ENCODE measurements at places on chromosomes 7 and 10.

DNA sequence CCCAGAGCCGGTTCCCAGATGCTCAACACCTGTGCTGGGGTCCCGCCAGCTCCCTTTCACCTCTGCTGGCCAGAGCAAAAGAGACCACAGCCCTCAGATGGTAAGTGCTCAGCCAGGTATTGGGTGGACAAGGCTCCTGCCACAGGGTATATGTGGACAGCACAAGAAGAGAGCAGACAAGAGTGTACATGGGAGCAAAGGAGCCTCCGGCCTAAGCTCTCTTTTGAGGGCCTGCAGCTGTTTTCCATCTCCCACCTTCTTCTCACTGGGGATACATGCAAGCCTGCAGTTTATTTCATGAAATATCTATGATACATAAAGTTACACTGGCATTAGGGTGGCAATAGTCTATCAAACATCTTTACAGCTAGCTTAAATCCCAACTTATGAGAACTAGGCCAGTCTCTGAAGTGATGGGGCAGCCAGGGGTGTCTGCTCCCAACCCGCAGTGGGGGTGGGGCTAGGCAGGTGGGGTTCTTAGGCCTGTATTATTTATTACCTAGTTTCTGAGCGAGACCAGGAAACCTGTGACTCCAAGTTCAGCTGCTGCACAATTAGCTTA is 50.4 kb upstream of the DDC start:
- DNase-seq: no peak

- no peak for DNase-seq
Observed at GRCh38 chr7:141685285-141686023, 16.5 kb downstream of the DENND11 start.

GRCh38 chr7:26490640-26491624 is 199.3 kb downstream of the SNX10 start:
- DNase-seq: no peak

DNA sequence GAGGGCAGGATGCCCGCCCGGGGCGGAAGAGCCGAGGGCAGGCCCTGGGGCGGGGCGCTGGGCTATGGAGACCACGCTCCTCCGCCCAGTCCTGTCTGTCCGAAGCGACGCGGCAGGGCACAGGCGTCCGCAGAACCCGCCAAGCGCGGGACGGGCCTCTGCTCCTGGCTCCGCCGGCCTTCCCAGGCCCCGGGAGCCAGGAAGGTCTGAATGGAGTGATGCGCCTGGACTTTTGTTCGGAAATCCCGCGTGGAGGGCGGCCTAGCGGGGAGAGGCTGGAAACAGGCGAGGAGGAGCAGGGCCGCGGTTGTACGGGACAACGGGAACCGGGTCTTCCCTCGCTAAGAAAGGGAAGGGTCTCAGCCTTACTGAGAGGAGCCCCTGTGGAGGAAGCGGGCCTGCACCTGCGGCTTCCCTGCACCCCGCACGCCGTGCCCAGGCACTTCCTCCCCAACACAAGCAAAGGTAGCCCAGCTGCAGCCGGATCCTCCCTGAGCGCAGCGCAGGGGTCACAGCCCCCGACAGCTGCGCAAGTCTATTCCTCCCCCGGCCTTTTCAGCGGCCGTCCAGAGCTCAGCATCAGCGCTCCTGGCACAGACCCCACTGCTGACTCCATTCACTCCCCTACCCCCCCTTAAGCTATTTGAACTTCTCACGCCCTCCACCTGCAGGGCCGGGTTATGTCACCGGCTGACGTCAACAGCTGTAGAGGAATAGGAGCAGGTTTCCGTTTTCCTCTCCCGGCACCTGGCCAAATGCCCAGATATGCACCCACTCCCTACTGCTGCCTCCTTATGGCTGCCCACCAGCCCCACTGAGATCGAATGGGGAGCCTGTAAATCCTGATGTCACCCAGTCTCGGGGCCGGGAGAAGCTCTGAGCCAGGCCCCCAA is 143.2 kb upstream of the RET start:
- DNase-seq: no peak

DNA sequence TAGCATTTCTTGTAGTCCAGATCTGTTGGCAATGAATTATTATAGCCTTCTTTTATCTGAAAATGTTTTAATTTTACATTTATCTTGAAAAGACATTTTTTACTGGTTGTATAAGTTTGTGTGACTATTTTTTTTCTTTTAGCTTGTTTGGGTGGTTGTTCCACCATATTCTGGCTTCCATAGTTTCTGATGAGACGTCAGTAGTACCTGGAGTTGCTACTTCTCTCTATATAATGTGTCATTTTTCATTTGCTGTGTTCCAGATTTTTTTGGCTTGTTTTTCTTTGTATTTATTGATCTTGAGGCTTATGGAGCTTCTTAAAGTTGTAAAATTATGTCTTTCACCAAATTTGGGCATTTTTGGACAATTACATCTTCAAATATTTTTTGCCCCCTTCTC is 168.8 kb downstream of the DNAJB6 start:
- DNase-seq: no peak

DNA sequence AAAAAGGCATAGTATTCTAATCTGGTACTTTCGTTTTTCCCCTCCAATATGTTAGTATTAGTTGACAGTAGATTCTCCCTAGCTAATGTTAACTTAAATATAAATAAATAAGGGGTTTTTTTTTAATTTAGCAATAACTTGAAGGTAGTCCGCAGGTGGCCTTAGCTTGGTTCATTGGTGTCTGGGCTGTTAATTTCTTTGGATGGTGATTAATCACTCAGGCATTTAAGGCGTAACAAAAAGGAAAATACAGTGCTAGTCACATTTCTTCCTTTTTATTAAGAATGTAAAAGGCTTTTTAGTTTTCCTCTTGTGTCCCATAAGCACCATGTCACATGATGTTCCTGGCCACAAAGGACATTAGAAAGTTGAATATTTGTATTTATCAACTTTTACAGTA is 161.0 kb upstream of the POT1 start:
- no peak for DNase-seq

DNA sequence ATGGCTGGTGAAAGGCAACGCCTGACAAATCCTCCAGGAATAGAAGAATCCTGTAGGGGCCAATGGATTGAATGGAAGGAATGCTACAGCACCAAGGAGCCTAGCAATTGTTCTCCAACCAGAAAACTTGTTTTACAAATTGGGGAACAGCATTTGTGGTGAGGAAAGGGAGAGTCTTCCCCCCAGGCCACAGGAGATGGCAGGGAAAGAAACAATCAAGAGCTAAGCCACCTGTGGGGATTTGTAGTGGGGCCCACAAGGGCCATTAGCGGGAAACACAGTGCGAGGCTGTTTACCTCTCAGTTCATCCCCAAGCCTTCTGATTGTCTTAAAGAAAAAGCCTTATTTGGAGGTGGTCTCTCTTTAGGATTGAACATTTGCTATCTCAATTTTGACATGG is 48.5 kb upstream of the KCNMA1 start:
- DNase-seq: no peak

DNA sequence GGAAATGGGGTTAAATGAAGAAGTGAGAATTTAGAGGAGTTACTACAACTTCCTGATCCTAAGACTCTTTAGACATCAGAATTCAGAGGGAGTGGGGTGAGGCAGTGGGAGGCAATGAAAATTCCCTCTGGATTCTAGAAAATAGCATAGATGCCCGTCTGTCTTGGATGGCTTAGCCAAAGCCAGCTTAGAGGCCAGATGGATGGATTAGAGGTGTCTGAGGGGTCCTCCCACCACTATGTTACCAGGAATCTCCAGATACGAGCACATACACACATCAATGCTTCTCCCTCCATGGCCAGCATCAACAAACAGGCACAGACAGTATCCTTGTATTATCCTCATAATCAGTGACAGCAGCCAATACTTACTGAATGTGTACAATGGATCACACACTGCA is 418.1 kb downstream of the PLXNA4 start:
- no peak for DNase-seq

GRCh38 chr7:1863091-1863900 is 193.2 kb downstream of the ELFN1 start:
- DNase-seq: no peak

Measured in stimulated activated CD8-positive, alpha-beta memory T cell treated with anti-CD3 and anti-CD28 coated beads, Interleukin-2, amount 100 ng/mL, for 48 hours (primary cell).